NCI-H1694 treated with DMSO at 0.1 percent for 48 hours (cell line): ENCODE measurements at places on chromosomes 6 and 20.

DNA sequence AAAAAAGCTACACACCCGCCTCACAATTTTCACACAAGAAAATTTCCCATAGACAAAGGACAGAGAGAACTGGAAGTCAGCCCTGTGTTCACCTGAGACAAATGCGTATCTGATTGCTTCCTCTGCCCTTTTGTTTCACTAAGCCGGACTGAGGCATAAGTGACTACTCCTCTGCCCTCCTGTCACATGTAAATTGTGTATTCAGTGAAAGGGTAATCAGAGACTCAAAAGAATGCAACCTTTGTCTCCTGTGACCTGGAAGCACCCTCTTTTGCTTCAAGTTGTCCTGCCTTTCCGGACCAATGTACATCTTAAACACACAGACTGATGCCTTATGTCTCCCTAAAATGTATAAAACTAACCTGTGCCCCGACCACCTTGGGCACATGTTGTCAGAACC is 483.8 kb upstream of the EYS start:
- no peak for DNase-seq

GRCh38 chr6:122701666-122702065 is 77.8 kb upstream of the FABP7 start:
- no peak for DNase-seq

DNA sequence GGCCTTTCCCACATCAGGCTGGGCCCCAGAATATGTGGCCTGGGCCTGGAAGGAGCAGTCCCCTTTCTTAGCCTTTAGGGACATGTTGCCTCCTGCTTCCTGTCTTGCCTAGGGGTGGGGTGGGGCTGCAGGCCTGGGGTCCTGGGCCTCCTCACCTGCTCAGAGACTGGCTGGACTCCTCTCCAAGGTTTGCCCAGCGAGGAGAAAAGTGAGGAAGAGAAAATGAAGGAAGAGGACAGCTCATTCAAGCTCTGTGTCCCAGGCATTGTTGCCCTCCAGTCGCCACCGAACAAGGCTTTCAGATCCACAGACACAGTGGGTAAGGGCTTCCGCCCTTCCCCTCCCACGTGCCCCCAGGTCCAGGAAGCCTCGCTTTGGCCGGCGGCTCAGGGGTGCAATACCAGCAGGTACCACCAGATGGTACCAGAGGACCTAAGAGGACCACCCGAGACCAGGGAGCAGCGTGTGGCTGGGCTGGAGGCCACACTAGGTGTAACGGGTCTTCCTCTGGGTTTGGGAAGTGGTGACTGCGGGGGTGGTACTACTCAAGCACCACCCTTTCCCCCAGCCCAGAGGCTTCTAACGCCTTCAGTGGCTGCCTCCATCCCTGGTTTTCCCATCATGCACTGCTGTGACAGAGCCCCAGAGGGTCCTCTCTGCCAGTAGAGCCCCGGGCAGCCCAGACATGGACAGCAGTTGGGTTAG is 5.5 kb upstream of the BAK1 start:
- peak; percentile 41 for DNase-seq

GRCh38 chr20:40046703-40047102 is 642.3 kb downstream of the MAFB start:
- DNase-seq: no peak

GRCh38 chr6:145213614-145214013 is 521.7 kb downstream of the EPM2A start:
- DNase-seq: no peak

GRCh38 chr6:139644821-139645220 is 270.4 kb upstream of the CITED2 start:
- DNase-seq: no peak

DNA sequence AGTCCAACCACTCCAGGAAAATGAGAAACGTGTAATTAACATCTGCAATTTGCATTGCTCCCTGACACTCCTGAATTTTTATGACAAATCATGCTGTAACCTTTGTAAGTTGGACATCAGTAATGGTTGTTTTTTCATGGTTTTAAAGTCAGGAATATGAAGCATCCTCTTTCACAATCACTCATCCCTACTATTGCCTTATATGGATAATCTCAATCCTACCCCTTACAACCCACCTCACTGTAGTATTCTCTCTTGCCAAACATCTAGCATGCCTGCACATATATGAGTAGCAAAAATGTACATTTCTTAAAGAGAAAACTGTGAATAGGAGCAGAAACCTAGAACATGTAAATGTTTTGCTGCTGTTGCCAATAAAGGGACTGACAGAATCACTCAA is 729.5 kb downstream of the KIF16B start:
- DNase-seq: no peak

- DNase-seq: no peak
Observed at GRCh38 chr6:143399775-143400174, 50.7 kb downstream of the ADAT2 start.

DNA sequence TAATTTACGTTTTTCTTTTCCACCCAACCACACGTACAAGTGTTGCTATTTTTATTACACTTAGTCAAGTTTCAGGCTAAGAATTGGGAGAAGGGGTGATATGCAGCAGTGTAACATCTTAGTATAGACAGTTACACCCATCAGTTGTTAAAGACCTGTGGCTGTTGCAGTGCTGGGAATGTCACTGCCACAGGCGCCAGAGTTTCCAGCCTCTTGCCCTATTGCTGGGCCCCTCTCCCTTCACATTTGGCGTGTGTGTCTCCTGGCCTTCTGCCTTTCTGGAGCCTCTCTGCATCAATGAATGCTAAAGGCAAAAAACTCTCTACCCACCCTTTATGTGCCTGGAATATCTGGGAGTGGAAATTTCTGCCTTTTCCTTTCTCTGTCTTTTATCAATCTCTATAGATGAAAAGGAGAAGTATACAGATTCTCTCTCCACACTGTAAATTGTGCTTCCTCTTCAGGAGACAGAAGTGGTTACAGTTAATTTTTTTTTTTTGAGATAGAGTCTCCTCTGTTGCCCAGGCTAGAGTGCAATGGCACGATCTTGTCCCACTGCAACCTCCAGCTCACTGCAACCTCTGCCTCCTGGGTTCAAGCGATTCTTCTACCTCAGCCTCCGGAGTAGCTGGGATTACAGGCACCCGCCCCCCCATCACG is 73.0 kb downstream of the TIAM2 start:
- no peak for DNase-seq

GRCh38 chr6:169241688-169242350 is 11.8 kb downstream of the THBS2 start:
- no peak for DNase-seq

- no peak for DNase-seq
Observed at GRCh38 chr20:2867081-2867864, 6.0 kb upstream of the PTPRA start.

GRCh38 chr6:151172751-151173150 is 67.0 kb upstream of the AKAP12 start:
- no peak for DNase-seq

- DNase-seq: no peak
Observed at GRCh38 chr20:5877128-5877527, 73.2 kb downstream of the TRMT6 start.

GRCh38 chr6:155418017-155418761 is 37.5 kb downstream of the NOX3 start:
- no peak for DNase-seq

DNA sequence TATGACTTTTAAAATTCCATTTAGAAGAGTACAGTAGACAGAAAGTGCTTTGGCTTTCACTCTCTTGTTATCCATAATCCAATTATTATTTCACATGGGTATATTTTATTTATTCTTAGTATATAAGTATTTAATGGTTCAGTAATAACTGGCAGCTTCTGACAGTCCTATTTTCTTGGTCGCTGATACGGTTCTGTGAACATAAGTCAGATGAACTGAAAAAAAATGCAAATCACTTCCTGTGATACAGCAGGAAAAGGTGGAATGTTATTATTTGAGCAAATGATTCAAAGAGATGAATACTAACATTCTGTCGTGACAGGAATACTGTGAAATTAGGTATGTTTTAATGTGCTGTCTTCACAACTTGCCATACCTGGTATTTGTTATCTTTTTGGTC is 132.3 kb downstream of the ARHGAP18 start:
- no peak for DNase-seq
